ENCODE measurements at places on chromosomes 13 and 19.

- no peak for DNase-seq
These were observed 579 bp downstream of the RPS9 start for GRCh38 chr19:54201172-54201701.

DNA sequence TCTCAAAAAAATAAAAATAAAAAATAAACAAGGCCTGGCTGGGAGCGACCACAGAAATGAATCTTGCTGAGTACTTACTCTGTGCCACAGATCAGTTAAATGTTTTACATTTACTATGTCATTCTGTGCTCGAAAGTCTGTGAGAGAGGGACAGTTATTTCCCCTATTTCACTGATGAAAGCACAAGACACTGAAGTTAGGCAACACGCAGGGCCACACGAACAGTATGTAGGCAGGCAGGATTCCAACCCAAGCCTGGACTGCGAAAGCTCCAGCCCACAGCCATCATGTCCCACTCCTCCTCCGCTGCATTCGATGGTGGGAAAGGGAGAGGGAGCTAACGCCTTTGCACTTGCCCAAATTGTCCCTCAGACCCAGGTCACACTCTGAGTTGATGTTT lies 34.2 kb downstream of the RUBCNL start:
- no peak for DNase-seq

- DNase-seq: peak; percentile 96
These were observed at the start of gene ZNF682 for GRCh38 chr19:20039203-20039723. TSS of gene ZNF682 (minus strand) at chr19:20039505. CDS start at chr19:20039345, 160 bp downstream.

GRCh38 chr13:102870677-102871415 lies 25.0 kb downstream of the ERCC5 start:
- DNase-seq: peak; percentile 59

DNA sequence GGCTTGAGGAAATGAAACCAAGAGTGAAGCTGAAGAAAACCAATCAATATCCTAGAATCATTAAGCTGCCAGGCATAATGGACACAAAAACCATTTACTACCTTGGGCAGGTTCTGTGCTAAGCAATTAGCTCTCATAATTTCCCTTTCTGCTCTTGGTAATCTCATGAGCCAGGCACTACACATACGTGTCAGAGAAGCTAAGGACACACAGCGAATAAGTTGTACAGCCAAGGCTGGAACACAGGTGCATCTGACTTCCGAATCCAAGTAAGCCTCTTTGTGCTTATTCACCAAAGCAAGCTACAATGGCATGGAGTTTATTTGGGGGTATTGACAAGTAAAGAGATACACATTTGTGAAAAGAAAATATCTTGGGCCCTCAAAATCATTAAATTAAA lies 1343.9 kb upstream of the MIR17HG start:
- DNase-seq: no peak

Measured in mucosa of gallbladder (tissue), 1 donor.